Myocyte (in vitro differentiated cells): ENCODE measurements at places on chromosomes 3 and 15.

- no peak for DNase-seq
Observed at GRCh38 chr3:133444423-133444774, 44.5 kb downstream of the BFSP2 start.

GRCh38 chr3:72888546-72889309, 882 bp downstream of the GXYLT2 start:
- DNase-seq, result peak; percentile 49

- DNase-seq, result peak; percentile 18
Observed at GRCh38 chr3:36219398-36219797, 160.9 kb upstream of the STAC start.

DNA sequence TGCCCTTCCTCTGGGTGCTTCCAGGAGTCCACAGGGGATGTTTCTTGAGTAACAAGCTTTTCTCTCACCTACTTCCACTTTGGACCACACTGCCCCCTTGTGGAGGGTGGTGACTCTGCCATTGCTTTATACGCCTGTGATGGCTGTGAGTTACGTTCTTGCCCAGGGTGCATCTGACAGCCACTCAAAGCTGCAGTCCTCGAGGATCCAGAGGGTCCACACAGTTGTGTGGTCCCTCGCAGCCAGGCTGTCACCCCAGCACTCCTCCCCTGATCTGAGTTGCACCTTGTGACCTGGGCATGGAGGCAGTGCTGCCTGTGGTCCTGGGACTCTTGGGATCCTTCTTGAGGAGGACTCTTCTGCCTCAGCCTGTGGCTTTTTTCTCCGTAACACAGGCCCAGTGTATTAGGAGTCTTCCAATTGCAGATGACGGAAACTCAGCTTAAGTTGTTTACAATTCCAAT, 23.4 kb downstream of the FOXL2 start:
- DNase-seq, result peak; percentile 86

- DNase-seq, result no peak
Observed at GRCh38 chr3:130517602-130518001, 625 bp downstream of the COL6A6 start.

DNA sequence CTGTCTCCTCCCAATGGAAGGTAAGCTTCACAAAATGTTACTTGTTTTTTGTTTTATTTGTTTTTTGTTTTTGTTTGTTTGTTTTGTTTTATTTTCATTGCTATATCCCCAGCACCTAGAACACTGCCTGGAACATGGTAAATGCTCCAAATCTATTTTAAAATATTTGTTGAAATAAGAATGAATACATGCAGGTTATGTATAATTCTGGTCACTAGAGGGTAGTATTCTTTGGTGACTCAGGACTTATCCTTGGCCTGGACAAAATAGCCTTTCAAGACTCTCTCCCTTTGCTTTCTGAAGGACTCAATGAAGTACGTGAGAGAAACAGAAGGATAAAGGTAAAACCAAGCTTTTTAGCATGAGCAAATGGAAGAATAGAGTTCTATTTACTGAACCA, 46.9 kb upstream of the PPP2R3A start:
- peak; percentile 58 for DNase-seq
